ENCODE measurements at places on chromosomes 6 and 20.

- DNase-seq: no peak
Measured at GRCh38 chr6:113347436-113347835, 509.7 kb upstream of the MARCKS start.

DNA sequence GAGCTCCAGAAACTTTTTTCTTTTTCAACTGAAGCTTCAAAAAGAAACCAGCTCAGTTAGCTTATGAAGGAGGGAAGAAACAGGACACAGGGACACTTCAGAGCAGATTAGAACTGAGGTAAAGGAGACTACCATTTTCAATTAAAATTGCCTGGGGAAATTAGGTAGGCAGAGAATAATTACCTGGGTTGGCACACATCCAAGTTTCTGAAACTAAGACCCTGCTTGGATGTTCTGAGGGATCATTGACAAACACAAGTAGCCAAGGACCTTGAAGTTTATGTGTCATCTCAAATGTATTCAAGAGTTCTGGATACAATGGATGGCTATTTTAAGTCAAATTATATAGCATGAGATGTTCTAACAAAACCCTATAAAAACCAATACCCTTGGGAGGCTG is 137.6 kb downstream of the PLCB4 start:
- no peak for DNase-seq

GRCh38 chr6:150142670-150143515 is at the start of gene PPP1R14C:
Gene PPP1R14C, plus strand, starts transcription at chr6:150143044. Its CDS starts 149 bp downstream, at chr6:150143193.
- DNase-seq: no peak

DNA sequence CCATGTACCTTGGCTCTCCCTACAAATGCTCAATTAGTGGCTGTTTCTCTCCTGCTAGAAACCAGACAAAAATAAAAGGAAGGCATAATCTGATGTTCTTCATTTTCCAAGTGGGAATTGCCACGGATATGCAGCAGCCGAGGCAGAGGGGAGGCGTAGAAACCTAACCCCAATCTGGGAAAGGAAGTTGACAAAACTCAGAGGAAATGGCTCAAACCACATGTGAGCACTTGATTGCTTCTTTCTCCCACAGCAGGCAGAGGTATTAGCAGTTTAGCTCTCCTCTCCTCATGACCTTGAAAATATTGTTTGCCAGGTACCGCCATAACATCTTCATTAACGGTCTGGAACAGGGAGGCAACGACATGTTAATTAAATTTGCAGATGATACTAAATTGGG is 3.8 kb upstream of the MLN start:
- no peak for DNase-seq

GRCh38 chr6:42898891-42899361 is 16.9 kb upstream of the PTCRA start:
- peak; percentile 84 for DNase-seq

- no peak for DNase-seq
Measured at GRCh38 chr6:137136065-137136464, 37.4 kb downstream of the IL22RA2 start.

- no peak for DNase-seq
Measured at GRCh38 chr6:69796073-69796641, 653 bp downstream of the LMBRD1 start.

- DNase-seq: no peak
Measured at GRCh38 chr6:40356242-40356910, 230.8 kb downstream of the LRFN2 start.

DNA sequence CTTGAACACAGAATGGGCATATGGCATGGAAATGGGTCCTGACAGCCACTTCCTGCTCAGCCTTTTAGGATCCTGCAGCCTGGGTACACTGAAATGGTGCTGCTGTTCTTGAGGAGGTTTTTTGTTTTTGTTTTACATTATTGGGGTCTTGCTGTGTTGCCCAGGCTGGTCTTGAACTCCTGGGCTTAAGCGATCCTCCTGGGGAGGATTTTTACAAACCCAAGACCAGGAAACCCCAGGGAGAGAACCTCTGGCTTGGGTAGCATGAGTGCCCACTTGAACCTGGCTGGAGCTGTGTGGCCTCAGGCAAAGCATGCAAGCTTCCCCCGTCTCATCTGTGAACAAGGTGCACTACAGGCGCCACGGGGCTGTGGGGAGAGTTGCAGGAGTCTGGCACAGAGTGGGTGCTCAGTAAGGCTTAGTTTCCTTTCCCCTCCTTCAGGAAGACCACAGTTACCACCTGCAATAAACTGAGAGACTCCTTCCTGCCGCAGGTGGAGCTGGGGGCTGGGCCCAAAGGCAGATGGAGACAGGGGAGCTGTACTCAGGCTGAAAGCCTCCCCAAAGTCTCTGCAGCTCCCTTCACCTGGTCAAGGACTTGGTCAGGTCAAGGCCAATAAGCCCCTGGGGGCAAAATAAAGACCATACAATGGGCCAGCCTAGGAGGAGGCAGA is 1.8 kb downstream of the SLA2 start:
- DNase-seq: peak; percentile 67

GRCh38 chr6:159443417-159443920 is 249.6 kb downstream of the SOD2 start:
- DNase-seq: no peak

- peak; percentile 95 for DNase-seq
Measured at GRCh38 chr20:32672982-32673851, 524 bp downstream of the C20orf203 start.

DNA sequence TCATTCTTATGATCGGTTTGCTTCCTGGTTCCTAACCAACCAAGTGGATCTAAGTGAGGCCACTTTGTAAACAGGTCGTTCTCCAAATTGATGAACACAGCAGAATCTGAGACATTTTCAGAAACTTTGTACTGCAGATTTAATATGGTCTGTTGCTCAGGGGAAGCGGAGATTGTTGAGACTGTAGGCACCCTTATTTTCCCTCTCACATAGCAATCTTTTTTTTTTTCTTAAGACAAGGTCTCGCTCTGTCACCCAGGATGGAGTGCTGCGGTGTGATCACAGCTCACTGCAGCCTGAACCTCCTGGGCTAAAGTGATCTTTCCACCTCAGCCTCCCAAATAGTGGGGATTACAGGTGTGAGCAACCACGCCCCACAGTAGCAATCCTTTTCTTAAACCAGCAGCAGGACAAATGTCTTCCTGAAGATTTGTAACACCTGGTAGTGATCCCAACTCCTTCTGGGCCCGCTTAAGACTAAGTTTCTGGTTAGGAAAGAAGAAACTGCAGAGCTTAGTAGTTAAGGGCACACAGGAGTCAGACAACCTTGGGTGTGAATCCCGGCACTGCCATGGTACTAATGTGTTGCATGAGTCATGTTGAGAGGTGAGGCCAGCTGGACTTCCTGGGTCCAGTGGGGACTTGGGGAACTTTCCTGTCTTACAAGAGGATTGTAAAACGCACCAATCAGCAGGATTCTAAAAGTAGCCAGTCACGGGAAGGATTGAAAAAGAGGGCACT is 48.4 kb upstream of the EZR start:
- no peak for DNase-seq

GRCh38 chr6:32819729-32820128 is 2.9 kb upstream of the HLA-DOB start:
- no peak for DNase-seq

DNA sequence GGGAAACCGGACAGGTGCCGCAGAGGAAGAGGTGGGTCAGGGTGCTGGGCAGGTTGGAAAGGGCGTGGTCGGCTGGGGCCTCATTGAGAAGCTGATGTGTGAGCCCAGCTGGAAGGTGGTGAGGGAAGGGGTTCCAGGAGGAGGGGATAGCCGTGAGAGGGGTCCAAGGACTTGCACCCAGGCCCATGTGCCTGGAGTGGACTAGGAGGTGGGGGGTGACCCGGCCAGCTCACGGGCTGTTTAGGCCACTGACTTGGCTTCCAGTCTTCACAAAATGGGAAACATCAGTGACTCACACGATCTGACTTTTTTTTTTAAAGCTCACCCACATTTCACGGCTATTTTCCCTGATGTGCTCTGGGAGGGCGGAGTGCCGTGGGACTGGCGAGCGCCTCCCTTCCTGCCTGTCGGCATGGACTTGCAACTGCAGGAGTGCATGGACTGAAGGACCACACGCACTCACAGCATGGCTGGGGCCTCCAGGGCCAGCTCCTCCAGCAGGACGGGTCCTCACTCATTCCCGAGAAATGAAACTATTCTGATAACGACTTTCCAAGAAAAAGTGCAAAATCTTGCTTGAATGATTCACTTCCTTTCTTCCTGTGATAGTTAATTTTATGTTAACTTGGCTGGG is 13.5 kb upstream of the PDE10A start:
- DNase-seq: no peak

DNA sequence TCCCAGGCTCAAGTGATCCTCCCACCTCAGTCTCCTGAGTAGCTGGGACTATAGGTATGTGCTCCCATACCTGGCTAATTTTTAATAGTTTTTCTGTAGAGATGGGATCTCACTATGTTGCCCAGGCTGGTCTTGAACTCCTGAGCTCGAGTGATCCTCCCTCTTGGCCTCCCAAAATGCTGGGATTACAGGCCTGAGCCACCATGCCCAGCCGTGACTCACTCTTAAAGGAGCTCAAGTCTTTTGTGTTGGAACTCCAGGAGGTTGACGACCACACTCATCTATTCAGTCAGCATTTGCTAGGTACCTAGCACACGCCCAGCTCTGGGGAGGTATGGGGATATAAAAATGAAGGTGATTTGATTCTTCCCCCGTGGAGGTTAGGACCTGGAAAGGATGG is 62.8 kb downstream of the UTRN start:
- no peak for DNase-seq

DNA sequence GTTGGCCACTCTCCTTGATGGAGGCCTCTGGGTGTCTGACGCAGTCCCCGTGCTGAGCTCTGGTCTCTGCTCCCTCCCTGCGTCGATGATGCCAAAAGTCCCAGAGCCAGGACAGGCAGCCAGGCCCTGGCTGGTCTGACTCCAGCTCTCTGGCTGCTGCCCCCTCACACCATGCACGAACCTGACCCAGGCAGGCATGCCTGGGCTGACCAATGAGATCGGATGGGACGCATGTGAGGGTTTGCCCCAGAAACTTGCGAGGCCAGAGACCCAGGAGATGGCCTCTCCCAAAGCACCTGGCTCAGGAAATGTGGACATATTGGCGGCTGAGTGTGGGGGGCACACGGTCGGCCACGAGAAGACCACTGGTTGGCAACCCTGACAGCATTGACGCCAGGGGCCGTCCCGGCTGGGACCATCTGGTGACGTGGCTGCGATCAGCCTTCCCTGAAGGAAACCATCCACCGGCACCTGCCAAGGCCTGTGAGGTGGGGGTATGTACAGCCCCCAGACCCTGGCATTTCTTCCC is 51.2 kb upstream of the FRMD1 start:
- DNase-seq: no peak

GRCh38 chr6:25456249-25457040 is 177.3 kb downstream of the CARMIL1 start:
- no peak for DNase-seq

- DNase-seq: no peak
Measured at GRCh38 chr6:114157848-114158247, 185.0 kb downstream of the HS3ST5 start.

DNA sequence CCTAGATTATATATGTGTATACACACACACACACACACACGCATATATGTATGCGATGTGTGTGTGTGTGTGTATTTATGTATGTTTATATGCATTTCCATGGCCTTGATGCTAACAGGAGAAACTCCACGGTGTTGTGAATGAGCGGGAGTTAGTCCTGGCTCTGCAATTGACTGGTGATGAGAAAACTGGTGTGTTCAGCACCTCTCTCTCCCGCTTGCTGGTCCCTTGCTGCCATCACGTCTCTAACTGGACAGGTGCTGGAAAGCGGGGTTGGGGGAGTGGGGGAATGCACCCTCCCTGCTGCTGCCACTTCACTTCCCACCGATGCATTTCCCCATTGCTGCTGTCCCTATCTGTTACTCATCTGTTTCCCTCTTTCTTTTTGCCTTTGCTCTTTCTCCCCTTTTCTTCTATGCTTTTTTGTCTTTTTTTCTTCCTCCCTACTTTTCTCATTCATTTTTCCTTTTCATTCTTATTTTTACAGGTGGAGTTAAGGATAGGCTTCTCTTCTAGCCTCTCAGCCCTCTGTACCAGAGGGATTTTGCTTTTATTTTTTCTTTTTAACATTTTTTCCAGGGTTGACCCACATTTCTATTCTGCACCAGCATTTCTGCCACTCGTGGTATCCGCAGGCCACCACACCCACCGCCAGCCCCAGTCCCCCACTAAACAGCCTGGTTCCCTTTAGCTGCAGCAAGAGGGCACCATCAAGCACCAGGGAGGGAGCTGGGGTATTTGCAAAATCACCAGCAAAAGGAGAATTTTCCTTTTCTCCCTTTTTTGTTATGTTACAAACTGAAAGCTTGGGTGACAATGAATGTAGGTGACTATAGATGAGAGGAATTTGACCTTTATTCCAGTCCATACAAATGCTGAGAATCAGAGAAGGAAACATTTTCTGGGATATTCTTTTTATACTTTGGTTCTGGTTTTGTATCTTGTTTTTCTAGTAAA is 115.6 kb downstream of the TCP11 start:
- DNase-seq: no peak

GRCh38 chr6:97841763-97842162 is 558.7 kb upstream of the MMS22L start:
- DNase-seq: no peak

DNA sequence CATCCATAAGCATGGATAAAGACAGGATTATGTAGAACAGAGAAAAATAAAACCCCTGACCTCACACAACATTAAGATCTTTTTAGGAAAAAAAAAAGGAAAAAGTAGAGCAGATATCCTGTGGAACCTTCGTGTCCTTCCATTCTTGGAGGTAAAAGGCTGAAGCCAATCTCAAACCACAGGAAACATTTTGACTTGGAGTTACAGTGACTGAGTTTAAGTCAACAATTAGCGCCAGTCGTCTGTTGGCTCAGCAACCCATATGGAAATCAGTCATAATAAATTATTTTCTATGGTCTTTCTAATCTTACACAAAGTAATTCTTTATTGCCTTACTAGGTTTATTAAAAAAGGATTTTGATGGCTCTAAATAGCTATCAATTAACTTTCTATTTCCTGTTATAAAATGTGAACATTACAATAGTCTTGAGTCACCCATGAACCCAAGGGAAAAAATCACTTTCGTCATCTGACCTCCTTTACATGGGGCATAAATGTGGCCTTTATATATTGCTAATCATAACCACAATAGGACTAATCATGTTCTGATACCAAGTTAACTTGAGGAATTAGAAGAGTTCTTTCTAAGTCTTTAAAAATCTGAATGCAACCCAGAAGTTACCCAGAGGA is 592.9 kb downstream of the TFAP2B start:
- DNase-seq: no peak

- no peak for DNase-seq
Measured at GRCh38 chr6:131400779-131401496, 172.1 kb upstream of the ARG1 start.

DNA sequence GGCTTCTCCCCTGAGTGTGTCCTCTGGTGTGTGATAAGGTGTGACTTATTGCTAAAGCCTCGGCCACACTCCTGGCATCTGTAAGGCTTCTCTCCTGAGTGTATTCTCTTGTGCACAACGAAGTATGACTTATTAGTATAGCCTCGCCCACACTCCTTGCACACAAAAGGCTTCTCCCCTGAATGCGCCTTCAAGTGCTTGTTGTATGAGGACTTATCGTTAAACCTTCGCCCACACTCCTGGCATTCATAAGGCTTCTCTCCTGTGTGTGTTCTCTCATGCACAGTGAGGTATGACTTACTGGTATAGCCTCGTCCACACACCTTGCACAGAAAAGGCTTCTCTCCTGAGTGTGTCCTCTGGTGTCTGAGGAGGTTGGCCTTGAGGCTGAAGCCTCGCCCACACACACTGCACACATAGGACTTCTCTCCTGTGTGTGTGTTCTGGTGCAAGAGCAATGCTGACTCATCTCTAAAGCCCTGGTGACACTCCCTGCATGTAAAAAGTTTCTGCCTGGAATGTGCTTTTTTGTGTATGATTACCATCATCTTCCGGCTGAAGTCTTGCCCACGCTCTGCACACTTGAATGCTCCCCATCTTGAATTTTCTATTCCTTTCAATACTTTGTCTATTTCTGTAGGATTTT is 20.4 kb downstream of the ZNF337 start:
- no peak for DNase-seq

Measured in KG1 (cell line).